ENCODE measurements at places on chromosomes 3 and 15.

- no peak for DNase-seq
Measured at GRCh38 chr3:155131104-155131503, 51.0 kb downstream of the MME start.

- DNase-seq, result no peak
Measured at GRCh38 chr3:38158472-38158871, 6.9 kb upstream of the OXSR1 start.

DNA sequence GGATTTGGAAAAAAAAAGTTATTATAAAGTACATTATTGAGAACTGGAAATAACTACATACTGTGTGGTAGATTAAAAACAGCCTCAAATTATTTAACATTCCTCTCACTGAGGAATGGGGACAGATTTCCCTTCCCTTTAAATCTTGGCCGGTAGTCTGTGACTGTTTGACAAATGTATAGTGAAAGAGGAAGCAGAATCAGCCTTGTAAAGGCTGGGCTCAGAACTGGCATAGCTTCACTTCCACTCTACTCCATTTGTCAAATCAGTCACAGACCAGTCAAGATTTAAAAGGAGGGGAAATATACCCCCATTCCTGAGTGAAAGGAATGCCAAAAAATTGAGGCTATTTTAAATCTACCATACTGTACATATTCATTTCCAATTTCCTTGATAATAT is 18.2 kb upstream of the B4GALT4 start:
- no peak for DNase-seq

- DNase-seq, result no peak
Measured at GRCh38 chr3:40264451-40264850, 45.1 kb upstream of the EIF1B start.

GRCh38 chr15:70708839-70709238 is 54.5 kb downstream of the UACA start:
- DNase-seq, result no peak

Measured in D341Med (cell line).